ENCODE measurements at places on chromosomes 1 and 21.

GRCh38 chr21:44255511-44255981 lies 6.2 kb downstream of the DNMT3L start:
- DNase-seq: no peak

DNA sequence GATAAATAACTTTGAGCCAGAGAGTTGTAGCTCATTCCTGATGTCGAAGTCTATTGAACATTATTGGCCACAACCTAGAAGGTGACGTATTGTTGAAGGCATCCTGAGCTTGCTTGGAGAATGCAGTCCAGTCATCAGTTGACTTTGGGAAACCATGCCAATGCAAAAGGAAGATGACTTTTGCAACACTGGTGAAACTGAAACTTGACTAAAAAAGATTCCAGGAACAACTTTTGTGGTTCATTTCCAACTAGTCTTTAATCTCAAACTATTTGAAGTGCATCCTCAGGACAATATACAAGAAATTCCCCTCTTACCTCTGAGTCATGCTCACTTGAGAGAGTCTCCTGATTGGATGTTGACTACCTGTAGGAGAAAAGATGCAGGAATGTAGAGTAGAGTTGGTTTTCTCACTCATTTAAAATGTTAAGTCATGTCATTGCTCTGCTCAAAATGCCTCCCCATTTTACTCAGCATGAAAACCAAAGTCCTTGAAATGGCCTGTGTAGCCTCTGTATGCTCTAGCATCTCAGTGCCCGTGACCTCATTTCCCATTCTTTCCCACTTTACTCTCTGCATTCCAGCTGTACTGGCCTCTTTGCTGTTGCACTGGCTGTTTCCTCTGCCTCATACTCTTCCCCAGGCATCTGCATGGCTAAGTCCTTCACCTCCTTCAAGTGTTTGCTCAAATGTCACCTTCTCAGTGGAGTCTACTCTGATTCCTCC lies 24.4 kb upstream of the LEPR start:
- no peak for DNase-seq

GRCh38 chr1:212135166-212135565 lies 99.6 kb downstream of the DTL start:
- no peak for DNase-seq

DNA sequence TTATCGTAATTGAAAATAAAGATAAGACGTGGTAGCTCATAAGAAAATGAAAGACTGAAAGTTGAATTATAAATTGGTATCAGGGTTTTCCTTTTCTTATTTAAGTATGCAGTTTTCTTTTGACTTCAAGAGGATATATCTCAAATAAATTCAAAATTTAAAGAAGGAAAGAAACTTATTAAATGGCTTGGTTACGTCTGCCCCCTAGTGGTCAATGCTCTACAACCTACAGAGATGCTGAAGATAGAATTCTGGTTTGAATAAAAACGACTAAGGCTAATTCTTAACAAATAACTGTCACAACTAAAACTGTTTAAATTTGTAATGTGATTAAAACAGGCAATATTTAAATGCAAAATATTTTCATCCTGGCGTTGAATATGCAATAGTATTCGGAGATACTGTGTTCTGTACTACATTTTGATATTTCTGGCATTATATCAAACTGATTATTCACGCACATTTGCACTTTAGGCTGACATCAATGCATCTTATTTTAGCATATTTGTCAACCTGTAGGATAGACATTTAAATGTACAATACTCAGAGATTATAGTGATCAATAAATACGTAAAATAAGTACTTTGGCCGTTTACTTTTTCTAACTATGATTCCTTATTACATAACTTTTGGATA lies 26.8 kb downstream of the IFI44 start:
- peak; percentile 44 for DNase-seq

DNA sequence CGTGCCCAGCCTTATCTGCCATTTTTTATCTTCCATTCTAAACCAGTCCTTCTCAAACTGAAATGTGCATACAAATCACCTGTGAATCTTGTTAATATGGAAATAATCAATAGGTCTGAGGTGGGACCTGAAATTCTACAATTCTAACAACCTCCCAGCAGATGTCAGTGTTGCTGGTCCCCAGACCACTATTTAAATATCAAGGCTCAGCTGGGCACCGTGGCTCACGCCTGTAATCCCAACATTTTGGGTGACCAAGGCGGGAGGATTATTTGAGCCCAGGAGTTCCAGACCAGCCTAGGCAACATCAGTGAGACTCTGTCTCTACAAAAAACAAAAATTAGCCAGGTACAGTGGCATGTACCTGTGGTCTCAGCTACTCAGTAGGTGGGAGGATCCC lies 4.1 kb downstream of the UQCRHL start:
- DNase-seq: peak; percentile 12

GRCh38 chr1:202081992-202082391 lies 40.7 kb upstream of the GPR37L1 start:
- DNase-seq: no peak

DNA sequence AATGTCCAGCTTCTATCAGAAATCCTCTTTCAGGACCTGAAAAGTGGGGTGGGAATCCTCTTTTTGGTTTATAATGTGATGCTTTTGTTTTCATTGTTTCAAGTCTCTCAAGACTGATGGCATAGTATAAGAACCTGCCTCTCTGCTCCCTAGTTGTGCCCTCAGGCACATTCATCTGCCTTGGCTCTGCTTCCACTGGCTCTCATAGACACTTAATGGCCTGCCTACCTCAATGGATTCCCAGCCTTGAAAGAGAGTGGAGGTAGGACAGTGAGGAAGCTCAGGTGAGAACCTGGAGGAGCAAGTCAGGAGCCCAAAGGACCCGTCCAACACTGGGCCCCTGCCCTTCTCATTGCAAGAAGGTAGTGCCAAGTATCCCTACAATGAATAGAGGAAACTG lies 4.8 kb downstream of the TTLL7 start:
- DNase-seq: no peak
